ENCODE measurements at places on chromosomes 12 and 14. TPM values are rescaled to one million over a fixed set of nuclear protein-coding genes. Genes with fewer than 3 reads are reported as not detected.

ESR2 gene
- total RNA-seq: 0.35 TPM

MYRFL gene
- not detected for total RNA-seq

CD163L1 gene
- 0.35 TPM for total RNA-seq

TSPAN11 gene
- total RNA-seq: not detected

NPFF gene
- total RNA-seq: not detected

- DNase-seq: no peak
These were observed 8.7 kb downstream of the TCTN1 start for GRCh38 chr12:110622582-110622981.

DNA sequence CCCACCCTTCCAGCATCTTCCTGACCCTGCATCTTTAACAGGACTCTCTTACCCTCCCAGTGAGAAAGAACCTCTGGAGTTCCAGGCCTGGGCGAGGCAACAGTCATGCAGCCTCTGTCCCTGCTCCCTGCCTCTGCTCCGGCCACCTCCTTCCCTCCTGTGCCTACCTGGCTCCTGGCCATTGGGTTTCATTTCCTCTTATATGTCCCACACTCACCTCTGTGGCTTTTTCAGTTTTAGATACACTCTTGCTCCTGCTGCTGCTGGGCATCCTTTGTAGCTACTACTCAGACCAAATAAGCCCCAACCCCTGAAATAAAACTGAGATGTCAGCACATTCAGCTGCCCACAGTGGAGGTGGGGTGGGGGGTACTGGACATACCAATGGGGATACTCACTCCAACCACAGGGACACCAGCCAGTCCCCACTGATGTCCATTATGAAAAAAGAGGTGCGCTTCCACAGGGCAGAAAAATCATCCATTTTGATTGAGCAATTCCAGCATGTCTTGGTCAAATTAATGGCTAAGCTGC is 99.1 kb upstream of the NRXN3 start:
- no peak for DNase-seq

GRCh38 chr14:94571395-94571794 is 9.8 kb upstream of the SERPINA5 start:
- no peak for DNase-seq

DNA sequence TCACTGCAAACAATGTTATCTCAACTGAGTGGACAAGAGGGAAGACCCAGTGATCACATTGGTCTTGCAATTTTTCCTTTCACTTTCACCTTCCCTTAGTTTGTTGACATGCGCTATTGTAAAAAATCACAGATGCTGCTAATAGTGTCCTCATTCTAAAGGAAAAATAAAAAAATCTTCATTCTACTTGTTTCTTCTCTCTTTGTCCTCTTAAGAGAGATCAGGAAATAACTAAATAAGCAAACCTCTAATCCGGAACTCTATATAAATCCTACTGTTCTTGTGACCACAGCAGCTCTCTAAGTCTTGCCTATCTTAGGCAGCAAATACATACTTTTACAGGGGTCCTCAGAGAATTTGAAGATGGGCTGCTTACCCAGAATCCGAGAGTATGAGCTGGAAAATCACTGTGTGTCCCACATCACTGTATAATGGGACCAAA is 257.7 kb downstream of the NAV3 start:
- DNase-seq: no peak

- DNase-seq: no peak
These were observed 145.9 kb upstream of the VASH1 start for GRCh38 chr14:76615331-76615730.
